Caki2 (cell line): ENCODE measurements at places on chromosomes 2 and 18. TPM values are rescaled to one million over a fixed set of nuclear protein-coding genes. Genes with fewer than 3 reads are reported as not detected.

The C1GALT1C1L gene
- 3.0 and 4.1 TPM in 2 replicates for total RNA-seq

The MGAT5 gene
- 28.5 and 32.7 TPM in 2 replicates for total RNA-seq

The KCTD18 gene
- total RNA-seq: 26.4 and 27.8 TPM in 2 replicates

The LRRTM1 gene
- total RNA-seq: not detected in 2 replicates

- DNase-seq: no peak
Observed at GRCh38 chr18:78073275-78073674, 823.6 kb downstream of the GALR1 start.

- DNase-seq: no peak
Observed at GRCh38 chr2:154374416-154374815, 324.1 kb upstream of the KCNJ3 start.

DNA sequence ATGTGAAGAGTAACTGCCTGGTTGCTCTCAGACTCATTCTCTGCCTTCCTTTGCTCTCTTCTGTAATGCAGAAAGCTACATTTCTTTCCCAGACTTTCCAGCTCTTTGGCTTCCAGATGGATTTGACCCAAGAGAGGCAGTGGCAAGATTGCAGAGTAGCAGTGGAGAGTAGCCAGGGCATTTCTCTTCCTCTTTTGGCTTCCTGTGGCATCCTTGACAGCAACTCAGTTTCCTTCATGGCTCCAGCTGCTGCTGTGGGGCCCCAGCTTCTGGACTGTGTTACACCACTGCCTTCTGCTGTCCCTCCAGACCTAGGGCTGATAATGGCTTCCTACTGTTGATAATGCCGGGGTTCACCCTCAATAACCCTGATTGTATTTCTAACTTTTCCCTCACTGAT is 469.4 kb upstream of the SPRED2 start:
- no peak for DNase-seq

DNA sequence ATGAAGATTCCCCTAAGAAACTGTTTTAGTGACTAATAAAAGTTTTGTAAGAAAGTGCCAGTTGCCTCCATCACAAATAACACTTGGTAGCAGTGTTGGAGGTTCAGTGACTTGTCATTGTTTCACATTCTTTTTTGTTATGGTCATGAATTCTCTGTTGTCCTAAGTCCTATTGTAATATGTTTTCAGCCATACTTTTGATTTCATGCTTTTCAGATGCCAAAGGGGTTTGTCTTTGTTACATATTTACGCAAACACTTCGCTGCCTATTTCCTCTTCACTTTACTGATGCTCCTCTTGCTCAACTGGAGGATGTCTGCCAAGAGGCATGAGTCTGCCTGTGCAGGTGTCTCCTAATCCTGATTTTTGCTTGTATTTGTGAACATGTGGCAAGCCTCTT is 66.6 kb downstream of the PHLPP1 start:
- DNase-seq: no peak

- DNase-seq: no peak
Observed at GRCh38 chr18:63869851-63870250, 17.7 kb upstream of the SERPINB2 start.
